ENCODE measurements at places on chromosomes 2 and 18.

DNA sequence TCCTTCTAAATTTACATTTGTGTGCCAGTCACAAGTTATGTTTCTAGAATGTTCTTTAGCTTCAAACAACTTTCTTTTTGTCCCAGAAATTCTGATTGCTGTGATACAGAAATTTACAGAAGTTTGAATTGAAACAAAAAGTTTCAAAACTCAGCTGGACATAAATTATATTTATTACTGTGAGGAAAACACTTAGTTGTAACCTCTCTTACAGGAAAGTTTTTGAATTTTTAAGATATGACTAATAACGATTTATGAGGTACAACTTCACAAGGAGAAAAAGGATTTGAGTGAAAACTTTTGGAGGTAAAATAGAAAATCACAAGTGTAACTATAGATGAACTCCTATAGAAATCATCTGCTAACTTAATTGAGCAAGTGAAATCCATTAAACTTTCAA is 205.3 kb downstream of the TMEM247 start:
- no peak for DNase-seq

DNA sequence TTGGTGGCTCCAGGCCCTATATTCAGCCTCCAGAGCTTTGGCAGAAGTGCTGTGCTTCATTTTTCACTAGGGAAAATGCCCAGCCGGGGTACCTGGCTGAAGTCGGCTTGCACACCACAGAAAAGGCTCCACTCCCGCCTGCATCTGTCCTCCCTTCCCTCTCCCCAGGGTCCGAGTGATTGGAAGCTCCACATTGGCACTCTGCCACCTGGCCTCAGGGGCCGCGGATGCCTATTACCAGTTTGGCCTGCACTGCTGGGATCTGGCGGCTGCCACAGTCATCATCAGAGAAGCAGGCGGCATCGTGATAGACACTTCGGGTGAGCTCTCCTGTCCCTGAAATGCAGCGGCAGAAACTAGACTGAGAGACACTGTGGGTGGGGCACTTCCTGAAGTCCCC is 47.4 kb downstream of the IMPA2 start:
- no peak for DNase-seq

GRCh38 chr18:76619261-76619620 is 124.2 kb upstream of the ZNF516 start:
- DNase-seq = no peak

DNA sequence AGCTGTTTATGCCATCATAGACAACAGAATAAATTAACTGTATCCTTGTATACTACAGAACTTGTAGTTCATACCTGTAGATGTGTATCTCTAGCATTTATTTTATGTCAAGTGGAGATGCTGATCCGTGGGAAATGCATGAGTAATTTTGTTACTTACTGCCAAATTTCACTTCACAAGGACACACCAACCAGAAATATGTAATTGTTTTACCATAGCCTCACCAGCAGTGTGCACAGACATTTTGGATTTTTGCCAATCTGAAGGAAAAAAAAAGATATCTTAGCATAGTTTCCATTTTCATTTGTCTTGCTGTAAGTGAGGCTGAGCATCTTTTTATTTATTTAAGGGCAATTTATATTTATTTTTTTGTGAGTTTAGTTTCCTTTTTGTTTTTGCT is 265.1 kb upstream of the OSR1 start:
- DNase-seq = no peak

GRCh38 chr18:62751341-62751821 is 36.0 kb downstream of the PHLPP1 start:
- no peak for DNase-seq

DNA sequence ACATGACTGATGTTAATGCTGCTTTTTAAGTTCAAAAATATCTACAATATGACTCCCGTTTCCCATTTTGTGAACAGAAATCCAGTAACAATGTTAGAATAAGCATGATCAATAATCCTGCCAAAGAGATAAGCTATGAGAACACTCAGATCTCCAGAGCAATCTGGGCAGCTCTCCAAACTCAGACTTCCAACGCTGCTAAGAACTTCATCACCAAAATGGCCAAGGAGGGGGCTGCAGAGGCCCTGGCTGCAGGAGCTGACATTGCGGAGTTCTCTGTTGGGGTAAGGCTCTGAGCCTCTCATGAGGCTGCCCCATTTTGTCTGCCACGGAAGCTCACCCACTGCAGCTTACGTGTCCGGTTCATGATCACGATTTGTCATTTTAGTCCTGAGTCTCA is 68.4 kb downstream of the UGGT1 start:
- DNase-seq = no peak

DNA sequence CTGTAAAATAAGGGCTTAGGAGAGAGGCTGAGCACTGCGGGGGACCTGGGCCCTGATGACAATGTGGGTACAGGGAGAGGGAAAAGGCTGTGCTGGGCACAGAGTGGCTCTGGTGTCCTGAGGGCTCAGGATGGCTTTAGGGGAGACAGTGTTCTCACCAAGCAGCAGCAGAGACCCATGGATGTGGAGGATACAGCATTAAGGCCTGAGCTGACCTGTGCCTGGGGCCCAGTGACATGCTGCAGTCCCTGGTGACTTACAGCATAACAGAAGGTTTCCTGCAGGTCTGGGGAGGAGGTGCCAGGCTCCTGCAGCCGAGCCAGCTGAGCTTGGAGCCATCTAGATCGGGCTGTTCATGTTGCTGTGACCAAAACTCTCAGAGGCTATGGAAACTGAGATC is 191.3 kb upstream of the SMAD2 start:
- no peak for DNase-seq

- DNase-seq = no peak
Observed at GRCh38 chr2:129296806-129297205, 682.7 kb upstream of the RAB6C start.

DNA sequence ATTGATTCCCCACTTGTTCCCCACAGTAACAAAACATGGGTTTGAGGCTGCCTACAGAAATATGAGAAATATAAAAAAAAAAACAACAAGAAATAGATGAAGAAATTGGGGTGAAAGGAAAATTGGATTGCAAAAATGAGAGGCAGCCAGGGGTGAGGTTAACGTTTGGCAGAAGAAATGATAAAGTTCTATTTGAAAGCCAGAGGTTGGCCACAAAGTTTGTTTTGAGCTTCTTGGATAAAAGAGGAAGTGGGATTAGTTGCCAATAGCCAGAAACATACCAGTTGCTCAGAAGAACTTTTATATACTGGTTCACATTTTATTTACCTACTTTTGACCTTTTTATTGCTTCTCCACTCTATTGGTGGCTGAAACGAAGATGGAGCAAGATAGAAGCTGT is 67.5 kb downstream of the FASTKD2 start:
- DNase-seq = no peak

GRCh38 chr2:105806996-105807395 is 62.3 kb downstream of the NCK2 start:
- no peak for DNase-seq

DNA sequence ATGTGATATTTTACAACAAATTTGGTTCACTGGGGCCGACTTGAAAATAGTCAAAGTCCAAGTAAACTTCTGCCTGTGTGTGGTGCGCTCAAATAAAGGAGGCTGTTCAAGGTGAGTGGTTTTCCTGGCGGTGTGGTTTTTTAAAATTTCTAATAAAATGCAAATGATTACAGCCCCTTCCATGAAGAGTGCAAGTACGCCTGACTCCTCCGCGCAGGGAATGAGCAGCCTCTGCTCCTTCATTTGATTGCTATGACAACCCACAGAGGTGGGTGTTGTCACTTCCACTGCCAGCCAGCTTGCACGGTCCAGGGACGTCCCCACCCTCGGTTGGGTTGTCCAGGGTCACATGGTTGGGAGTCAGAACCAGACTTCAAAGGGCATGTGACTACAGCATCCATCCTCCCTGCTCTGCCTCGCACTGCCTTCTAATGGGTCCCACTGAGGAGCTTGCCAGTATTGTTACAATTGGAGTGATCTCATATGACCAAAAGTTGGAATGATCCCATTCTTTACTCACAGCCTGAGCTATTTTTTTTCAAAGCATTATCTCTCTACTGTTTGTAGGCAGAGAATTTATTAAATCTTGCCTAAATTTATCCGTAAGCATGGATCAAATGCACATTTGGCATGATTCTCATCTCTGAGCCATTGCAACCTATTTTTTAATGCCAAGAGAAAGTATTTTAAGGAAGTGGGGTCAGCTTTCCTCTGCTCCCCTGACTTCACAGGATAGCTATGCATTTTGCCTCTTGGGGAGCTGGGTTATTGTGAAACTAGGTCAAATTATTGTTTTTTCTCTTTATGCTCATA is 121.3 kb downstream of the AGAP1 start:
- DNase-seq = no peak

DNA sequence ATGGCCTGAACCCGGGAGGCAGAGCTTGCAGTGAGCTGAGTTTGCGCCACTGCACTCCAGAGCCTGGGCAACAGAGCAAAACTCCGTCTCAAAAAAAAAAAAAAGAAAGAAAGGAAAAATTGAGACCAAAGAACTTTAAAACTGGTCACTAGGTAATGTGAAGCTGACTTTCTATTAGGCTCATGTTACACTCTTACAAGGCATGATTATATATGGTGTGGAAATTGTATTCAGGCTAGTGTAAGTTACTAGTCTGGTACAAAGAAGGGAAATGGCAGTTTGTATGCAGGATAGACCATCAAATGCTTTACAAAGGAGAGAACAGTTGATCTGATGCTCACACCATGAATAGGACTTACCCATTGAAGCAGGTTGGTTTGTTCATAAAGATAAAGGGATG is 35.4 kb upstream of the ARMC9 start:
- DNase-seq = no peak

- no peak for DNase-seq
Observed at GRCh38 chr18:12944709-12945108, 3.1 kb upstream of the SEH1L start.

GRCh38 chr2:160298960-160299359 is 98.9 kb upstream of the ITGB6 start:
- no peak for DNase-seq

- DNase-seq = no peak
Observed at GRCh38 chr2:230942920-230943896, 18.2 kb upstream of the GPR55 start.

All from SK-N-MC (cell line).